ENCODE measurements at places on chromosomes 1 and 21.
A peak's percentile ranks its signal among the peaks of the same experiment; 100 is the strongest.

- DNase-seq: peak; percentile 61
Observed at GRCh38 chr1:201016211-201016651, 7.3 kb downstream of the KIF21B start.

DNA sequence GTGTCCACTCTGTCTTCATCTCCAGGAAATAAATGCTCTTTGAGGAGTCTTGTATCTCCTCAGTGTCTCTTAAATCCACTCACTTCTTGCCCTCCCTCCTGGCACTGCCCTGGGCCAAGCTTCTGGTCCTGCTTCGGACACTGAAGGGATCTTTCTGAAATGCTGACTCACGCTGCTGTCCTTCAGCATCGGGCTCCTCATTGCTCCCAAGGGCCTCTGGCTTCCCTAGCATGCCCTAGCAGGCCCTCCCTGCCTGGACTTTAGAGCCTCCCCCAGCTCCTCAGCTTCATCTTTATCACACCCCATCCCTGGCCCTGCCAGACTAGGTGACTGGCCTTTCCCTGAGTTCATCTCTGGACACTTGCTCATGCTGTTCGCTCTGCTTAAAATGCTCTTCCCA lies 96.6 kb downstream of the FOXD2 start:
- DNase-seq: no peak

DNA sequence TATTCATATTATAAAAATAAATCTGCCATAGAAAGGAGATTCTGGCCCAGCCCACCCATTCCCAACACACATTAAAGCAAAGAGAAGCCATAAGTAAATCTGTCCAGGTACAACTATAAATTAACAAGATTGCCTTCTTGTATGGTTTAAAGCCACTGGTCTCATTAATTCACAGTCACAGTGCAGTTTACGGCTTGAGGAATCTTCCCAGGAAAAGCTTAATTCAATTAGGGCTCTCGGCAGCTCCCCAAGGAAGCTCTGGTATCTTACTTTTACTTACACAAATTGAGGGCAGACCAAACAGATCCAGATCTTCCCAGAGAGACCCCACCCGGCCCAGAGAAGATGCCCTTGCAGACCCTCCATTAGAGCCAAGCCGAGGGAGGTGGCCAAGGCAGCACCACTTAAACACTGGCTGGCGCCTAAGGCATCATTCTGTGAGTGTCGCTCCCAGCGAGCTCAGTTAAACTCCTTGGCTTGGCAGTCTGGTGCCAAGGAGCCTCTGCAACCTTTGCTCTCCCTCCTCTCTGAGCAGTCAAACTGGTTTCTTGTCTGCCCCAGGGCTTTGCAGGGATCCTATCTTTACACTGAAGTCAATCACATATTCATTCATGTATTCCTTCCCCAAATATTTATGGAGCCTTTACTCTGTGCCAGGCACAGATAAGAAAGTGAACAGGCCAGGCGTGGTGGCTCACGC lies 10.7 kb downstream of the SLC9A1 start:
- no peak for DNase-seq

DNA sequence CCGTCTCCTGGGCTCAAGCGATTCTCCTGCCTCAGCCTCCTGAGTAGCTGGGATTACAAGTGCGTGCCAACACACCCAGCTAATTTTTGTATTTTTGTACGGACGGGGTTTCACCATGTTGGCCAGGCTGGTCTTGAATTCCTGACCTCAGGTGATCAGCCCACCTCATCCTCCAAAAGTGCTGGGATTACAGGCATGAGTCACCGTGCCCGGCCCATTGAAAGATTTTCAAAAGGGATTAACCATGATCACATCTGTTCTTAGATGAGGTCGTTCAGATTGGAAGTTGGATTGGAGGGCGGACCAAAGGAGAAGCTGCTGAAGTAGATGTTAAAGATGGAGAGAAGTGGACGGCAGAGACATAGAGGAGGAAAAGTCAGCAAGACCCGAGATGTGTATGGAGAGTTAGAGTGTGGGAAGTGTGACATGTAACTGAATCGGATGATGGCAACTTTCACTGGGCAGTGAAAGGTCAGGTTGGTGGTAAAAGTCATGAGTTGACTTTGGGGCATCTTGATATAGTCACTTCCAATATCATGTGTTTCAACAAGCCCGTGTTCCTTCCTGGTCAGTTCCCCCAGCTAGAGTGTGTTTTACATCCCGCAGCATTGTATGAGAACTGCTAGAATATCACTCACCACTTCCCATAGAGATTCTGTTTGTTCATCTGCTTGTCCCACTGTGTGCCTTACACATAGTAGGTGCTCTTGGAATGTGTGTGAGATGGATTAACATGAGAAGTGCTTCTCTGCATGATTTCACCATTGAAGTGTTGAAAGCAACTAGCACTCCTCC lies 54.4 kb upstream of the TINAGL1 start:
- no peak for DNase-seq

DNA sequence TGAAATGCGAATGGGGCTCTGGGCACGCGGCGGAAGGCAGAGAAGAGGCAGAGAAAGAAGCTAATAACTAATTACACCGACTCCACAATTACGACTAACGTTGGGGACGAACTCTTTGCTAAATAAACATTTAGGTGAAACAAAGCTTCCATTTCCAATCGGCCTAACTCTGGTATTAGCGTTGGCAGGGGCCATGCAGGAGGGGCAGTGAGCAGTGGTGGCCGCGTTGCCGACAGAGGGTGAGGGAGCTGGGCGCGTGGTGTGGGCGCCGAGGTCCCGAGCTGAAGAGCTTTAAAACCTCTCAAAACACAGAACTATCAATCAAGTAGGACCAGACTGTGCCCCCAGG lies 553 bp upstream of the NDUFV3 start:
- no peak for DNase-seq

- DNase-seq: no peak
Observed at GRCh38 chr1:145871994-145872924, 13.4 kb upstream of the PIAS3 start.

- DNase-seq: no peak
Observed at GRCh38 chr1:114564141-114564540, 17.3 kb downstream of the BCAS2 start.

DNA sequence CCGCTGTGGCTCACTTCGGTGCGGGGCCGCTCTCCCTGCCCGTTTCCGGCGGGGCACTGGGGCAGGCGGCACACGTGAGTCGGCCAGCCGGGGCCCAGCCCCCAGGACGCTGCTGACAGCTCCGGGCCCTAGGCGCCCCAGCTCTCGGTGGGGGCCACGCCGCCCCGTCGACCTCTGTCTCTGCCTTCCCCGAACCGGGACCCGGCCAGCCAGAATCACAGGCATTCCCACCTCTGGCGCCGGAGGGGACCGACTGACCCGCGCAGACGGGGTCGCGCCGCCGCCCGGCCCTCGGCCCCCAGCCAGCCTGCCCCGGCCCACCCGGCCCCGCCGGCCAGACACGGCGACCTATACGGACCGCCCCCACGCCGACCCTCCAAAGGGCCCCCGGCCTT lies 755 bp downstream of the SCMH1 start:
- no peak for DNase-seq

DNA sequence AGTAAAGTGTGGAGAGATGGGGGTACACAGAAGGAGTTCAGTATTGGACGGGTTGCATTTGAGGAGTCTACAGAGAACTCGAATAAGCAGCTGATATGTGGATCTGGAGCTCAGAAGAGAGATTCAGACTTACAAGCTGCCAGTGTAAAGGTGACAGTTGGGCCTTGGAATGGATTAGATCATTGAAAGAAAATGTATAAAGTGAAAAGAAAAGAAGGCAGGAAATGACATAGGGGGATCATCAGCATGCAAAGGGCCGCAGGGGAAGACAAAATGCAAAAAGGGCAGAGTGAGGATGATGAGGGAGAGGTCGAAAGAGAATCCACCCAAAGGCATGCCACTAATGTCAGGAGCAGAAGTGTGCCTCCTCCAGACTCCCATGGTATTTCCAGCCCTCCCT lies 273.3 kb downstream of the TNR start:
- no peak for DNase-seq

GRCh38 chr1:41734201-41734970 lies 184.3 kb downstream of the HIVEP3 start:
- no peak for DNase-seq

GRCh38 chr1:165637427-165637826 lies 6.4 kb downstream of the MGST3 start:
- DNase-seq: no peak

- DNase-seq: no peak
Observed at GRCh38 chr1:36453600-36454388, 3.5 kb upstream of the OSCP1 start.

GRCh38 chr1:54558434-54559030 lies 10.5 kb downstream of the ACOT11 start:
- no peak for DNase-seq

GRCh38 chr21:27817902-27818623 lies 851.2 kb upstream of the ADAMTS5 start:
- DNase-seq: no peak

- DNase-seq: no peak
Observed at GRCh38 chr21:36430841-36431240, 45.6 kb downstream of the CHAF1B start.

GRCh38 chr1:113292603-113293255 lies 97.6 kb upstream of the MAGI3 start:
- no peak for DNase-seq

- no peak for DNase-seq
Observed at GRCh38 chr1:156775799-156776198, 8.5 kb downstream of the PRCC start.

DNA sequence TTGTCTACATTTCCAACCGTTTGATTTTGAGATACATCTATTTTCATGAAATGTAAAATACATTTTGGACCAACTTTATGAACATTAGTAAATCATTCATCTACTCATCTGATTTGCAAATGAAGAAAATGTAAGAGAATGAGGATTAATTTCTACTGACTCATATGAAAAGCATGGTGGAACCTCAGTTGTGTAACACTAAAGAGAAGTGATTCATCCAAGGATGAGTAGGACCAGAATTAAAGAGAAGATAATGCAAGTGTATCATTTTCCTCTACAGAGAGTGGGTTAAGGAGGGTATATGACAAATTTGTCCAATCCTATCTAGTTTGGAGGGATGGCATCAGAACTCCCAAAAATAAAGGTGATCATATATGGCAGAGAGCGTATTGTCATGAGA lies 1967.6 kb downstream of the MRPL39 start:
- no peak for DNase-seq

DNA sequence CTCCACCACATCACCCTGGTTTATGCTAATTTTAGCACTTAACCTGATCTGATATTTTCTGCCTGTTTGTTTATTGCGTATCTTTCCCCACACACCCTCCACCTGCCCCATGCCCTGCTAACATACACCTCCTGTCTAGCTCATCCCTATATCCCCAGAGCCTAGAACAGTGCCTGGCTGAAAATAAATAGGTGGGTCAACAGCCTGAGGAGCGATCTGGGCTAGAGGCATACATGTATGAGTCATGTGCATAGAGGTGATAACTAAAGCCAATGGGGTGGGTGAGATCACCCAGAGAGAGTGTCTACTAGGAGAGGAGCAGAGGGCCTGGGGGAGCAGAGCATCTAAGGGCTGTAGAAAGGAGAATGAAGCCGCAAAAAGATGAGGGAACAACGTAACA lies 2.7 kb downstream of the HTR1D start:
- no peak for DNase-seq

GRCh38 chr1:2554621-2555387 lies 1.4 kb upstream of the TNFRSF14 start:
- DNase-seq: no peak

DNA sequence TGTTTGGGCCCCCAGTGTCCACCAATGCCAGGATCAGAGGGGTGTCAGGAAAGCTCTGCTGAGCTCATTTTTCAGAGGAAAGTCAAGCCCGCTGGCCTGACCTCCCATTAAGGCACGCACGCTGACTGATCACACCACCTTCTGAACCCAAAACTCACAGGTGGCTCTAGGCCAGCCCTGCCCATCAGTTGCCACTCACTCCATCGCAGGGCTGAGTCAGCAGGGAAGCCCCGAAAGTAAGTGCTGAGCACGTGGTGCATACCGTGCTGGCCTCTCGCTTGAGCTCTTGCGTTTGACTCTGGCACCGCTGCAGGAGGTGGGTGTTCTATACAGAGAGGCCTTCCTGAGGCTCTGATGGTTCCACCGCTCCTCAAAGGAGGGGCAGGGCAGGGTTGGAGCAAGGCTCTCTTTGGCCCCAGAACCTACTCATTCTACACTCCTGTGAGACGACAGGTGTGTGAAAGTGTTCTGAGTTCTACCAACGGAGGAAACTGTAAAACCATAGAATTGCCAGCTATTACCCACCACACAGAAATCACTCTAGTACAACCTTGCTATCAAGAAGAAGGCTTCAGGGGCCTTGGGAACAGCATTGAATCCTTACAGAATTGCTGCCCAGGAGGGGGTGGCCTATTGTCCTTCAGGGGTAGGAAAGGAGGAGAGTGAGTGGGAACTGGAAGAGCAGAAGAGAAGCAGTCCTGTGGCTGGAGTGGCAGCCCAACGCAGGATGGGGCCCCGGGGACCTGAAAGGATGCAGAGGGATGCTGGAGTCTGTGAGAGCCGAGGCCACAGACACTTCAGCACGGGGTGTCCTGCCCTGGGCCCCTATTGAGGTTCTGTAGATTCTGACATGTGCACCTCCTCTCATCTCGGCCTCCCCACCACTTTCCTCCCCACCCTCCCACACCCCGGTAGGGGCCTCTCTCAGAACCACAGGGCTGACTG lies 214.7 kb upstream of the EDN2 start:
- DNase-seq: no peak

DNA sequence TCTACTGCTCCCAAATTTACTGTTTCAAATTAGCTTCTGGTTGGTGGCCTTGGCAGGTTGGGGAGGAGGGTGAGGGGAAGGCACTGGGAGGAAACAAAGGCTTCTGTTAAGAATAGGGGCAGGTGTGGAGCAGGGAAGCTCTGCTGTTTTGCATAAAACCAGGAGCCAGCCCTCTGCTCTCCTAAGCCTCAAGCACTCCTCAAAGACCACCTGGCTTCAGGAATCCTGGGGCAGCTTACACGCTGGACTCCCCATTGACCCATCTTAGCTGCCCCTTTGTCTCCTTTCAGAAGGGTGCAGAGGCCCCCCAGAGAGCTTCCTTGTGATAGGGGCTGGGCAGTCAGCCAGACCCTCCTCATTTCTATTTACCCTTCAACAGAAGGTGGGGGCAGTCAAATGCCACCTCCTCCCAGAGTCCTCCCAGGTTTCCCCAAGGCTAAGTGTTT lies 11.5 kb upstream of the DHRS3 start:
- no peak for DNase-seq

DNA sequence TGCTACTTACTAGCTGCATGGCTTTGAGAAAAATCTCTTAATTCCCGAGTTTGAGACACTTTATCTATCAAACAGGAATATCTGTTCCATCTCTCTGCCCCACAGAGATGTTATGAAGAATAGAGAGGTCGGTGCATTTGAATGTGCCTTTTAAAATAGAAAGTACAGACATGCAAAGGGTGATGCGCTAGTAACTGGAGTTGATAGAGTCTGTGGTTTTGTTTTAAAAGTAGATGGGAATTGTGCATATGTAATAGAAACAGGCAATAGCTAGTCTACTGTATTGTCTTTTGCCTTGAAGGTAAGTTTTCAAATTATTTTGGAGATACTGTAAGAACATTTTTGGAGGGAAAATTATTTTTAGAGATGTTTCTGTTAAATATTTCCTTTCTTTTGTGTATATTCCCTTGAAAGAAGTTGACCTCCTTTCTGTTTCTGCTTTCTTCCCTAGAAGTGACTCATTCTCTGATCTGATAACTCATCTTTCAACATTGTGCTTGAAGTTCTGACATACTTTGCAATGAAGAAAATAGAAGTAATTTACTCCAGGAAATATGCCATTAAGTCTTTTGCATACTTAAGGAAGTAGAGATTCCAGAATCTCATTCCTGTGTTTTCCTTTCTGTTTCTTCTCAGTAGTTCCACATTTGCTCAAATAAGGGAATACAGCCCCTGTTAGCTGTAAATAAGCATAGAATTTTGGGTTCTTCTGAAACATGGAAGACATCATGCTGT lies 151.6 kb downstream of the SDCCAG8 start:
- DNase-seq: no peak

GRCh38 chr1:171864308-171864707 lies 23.0 kb downstream of the DNM3 start:
- no peak for DNase-seq

Data from DMS79 (cell line).